ENCODE measurements at places on chromosomes 5 and 9.

DNA sequence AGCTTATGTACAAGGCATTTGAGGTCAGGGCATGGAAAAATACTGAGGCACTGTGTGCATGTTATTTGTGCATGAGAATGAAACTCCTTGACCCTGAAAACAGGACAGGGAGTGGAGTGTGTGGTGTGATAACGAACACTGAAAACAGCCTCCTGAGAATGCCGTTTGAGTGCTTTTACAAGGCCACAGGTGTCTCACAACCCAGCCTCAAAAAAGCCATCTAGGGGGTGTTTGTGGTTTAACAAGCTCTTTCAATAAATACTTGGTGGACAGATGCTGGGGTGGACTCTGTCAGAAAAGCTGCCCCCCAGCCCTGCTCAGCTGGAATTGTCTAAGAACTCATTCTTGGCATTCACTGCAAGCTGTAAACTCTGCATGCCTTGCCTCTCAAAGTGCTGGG is 94.0 kb upstream of the SLC25A48 start:
- DNase-seq, result no peak

GRCh38 chr9:136594492-136594891 is 48.6 kb upstream of the NOTCH1 start:
- DNase-seq, result no peak

GRCh38 chr9:85212887-85213286 is 528.9 kb downstream of the AGTPBP1 start:
- peak; percentile 85 for DNase-seq

DNA sequence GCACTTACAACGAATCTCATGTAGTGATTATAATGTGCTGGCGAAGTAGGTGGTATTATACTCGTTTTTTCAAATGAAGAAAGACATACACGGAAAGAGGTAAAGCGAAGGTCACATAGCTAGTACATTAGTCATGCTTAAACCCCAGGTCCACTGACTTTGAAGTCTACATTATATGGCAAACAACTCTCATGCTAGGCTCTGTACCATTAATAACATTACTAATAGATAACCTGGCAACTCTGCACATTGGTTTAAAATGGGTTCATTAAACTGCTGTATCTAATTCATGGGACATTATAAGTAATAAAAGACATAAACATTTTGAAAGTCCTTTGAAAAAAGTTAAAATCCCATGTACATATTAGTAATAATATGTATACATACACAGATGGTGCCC is 21.2 kb downstream of the FYB1 start:
- DNase-seq, result no peak

- DNase-seq, result peak; percentile 68
These were observed 3.2 kb downstream of the SH3PXD2B start for GRCh38 chr5:172450861-172451695.
